ENCODE measurements at places on chromosomes 7 and 10.

GRCh38 chr7:130374507-130374906 is 5.8 kb upstream of the CPA1 start:
- no peak for DNase-seq

DNA sequence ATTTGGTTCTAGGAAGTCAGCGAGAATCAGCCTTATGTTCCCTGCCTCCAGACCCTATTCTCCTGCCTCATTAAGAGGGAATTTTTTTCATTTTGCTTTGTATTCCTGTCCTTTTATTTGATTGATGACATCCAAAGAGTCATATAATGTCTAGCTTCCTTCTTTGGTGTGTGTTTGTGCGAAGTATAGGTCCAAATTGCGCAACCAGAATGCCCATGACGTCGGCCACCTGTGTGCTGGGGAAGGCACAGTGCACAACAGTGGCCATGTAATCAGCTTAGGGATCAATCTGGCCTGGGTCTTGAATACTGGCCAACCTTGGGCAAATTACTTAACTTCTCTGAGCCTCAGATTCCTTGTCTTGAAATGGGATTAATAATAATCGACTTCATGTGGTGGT is 206.2 kb downstream of the VTI1A start:
- DNase-seq = no peak

DNA sequence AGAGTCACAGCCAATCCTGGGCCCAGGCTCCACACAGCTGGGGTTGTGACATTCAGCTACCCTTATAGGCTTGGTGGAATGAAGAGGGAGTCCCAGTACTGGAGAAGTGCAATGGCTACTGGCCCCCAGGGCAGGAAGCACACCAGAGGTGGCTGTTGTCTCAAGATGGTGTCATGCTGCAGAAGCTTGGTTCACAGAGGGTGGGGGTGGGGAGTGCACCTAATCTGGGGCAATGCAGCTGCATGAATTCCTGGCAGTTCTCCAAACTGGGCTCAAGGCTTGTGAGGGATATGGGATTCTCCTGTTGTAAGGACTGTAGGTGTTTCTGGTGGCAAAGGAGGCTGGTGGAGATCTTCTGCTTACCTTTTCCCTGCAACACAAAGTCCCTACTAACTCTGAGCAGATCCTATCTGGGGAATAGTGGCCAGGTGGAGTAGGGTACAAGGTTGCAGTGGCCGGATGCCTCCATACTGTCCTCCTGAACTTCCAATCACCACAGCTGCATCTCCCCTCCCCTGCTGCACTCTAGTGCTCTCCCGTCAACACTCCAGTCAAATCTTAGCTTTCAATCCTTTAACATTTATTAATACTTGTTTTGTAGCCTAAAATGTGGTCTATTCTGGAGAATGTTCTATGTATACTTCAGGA is 27.4 kb upstream of the PLA2G12B start:
- no peak for DNase-seq

- no peak for DNase-seq
These were observed 98.3 kb upstream of the AGK start for GRCh38 chr7:141452911-141453310.

DNA sequence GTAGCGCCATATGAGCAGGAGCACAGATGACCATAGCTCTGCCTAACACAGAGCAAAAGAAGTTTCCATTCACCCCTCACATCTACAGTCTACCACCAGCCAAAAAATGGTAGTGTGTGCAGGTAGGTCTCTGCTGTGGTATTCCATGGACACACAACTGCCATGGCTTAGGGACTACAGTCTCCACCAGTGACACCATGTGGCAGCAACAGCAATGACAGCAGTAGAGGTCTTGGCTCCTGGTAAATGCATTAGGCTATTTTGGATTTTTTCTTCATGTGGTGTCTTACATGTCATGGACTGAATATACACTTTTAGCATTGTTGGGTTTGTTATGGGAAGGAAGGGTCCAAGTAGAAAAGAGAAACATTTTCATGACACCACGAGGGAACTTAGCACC is 70.1 kb upstream of the CABCOCO1 start:
- no peak for DNase-seq

GRCh38 chr10:85067955-85068354 is 739.6 kb downstream of the CCSER2 start:
- no peak for DNase-seq

DNA sequence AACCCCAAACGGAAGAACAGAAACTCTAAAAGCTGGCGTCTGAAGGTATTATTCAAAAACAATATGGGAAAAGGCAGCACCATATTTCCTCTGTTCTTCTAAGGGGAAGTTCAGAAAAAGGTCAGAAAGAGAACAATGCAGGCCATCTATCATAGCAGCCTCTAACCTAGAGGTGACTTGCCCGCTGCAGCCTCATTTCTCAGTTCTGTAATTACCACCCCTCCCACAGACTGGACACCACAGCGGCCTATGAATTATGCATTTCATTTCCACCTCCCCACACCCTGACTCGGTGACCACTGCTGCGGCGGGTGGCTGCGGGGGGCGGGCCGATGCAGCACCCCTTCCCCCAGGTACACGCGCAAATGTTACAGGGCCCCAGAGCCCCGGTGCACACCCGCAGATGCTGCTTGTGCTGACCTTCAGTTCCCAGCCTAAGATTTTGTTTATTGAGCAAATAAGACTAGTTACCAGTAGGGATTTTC is 125.5 kb downstream of the CLEC2L start:
- DNase-seq = no peak

DNA sequence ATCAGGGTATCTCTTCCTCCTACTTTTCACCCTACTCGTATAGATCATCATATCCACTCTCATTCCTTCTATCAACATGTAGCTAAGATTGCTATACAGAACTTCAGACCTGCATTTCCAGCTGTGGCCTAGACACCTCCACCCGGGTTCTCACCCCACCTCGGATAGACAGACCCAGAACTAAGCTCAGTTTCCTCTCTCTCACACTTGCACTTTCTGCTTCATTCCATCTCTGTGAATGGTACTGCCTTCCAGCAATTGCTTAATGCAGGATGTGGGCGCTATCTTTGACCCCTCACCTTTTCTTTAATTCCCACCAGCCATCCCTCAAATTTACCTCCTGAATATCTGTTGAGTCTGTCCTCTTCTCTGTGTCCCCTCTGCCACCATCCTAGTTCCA is 35.7 kb downstream of the AGK start:
- no peak for DNase-seq

DNA sequence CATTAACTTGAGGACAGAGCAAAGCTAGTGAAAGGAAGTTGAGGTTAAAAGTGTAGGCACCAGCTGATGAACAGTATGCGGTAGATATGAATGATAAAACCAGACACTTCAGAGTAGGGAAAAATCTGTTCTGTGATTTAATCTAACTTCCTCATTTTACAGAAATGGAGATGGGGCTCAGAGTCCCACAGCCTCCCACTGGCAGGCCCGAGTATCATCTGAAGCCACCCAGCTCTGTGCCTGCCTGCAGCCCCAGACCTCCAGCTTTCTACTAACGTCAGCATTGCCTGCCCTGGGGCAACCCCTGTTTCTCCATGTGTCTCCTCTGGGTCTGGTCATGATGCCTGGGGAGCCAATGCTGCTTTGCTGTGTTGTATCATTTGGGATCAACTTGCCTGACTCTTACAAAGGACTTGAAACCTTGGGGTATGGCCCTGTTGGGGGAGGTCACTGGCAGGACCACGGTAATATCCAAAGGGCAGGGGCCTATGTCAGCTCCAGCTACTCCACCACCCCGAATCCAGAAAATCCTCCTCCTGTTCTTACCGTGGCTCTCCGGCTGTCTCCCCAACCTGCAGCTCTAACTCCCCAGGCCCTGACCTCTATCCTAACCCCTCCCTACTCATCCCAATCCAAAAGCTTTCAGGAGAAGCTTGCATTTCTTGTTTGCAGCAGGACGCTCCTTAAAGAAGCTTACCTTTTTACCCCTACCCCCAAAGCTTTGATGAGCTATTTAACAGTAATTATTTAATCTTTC is 56.2 kb upstream of the NPY start:
- DNase-seq = no peak

- DNase-seq = no peak
These were observed 10.1 kb downstream of the CFTR start for GRCh38 chr7:117489911-117490310.

- no peak for DNase-seq
These were observed 129.8 kb upstream of the TMEM229A start for GRCh38 chr7:124162667-124163066.

DNA sequence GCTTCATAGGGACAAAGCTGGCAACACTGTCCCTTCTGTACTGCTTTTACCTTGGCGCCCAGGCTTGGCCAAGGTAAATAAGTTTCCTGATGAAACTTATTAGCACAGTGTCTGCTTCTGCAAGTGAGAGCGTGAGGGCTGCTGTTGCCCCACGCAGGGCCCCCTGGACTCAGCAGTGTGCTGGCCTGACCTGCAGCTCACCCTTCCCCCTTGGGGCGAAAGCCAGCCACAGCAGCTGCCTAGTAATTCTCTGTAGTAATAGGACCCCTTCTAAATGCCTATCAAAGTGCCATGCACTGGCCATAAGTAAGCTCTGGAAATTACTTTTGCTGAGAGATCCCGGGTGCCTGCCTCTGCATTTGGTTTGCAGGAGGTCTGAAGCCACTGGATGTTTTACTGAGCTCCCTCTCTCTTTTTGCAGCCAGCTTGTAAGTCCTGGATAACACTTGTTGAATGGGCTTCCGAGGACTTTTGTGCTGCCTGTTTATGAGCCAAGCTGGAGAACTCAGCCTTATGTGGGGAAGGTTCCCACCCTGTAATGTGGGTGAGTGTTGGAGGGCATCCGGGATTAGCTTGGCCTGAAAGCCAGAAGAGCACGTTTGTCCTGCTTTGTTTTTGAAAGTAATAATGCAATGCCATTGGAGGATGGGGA is 293.9 kb downstream of the C7orf25 start:
- DNase-seq = no peak

- no peak for DNase-seq
These were observed 476.1 kb downstream of the SH2D4B start for GRCh38 chr10:81013771-81014170.

GRCh38 chr10:43879742-43880141 is 231.1 kb upstream of the ZNF32 start:
- no peak for DNase-seq

GRCh38 chr10:132336064-132336746 is 4.2 kb downstream of the LRRC27 start:
- no peak for DNase-seq

DNA sequence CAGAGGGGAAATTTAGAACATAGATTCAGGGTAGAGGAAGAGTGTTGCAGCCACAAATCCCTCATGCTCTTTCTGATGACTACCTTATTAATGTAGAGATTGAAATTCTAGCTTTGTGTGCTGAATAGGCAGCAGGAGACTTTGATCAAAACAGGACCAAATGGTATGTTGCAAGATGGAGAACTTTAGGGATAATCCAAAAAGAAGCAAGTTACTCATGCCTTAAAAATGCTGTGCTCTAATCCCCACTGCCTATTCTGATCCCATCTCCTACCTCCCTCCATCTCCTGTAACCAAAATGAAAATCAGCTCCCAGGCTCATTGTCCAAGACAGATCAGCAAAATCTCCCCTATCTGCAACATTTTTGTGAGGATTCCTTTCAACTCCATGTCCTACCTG is 31.3 kb downstream of the CH25H start:
- no peak for DNase-seq

DNA sequence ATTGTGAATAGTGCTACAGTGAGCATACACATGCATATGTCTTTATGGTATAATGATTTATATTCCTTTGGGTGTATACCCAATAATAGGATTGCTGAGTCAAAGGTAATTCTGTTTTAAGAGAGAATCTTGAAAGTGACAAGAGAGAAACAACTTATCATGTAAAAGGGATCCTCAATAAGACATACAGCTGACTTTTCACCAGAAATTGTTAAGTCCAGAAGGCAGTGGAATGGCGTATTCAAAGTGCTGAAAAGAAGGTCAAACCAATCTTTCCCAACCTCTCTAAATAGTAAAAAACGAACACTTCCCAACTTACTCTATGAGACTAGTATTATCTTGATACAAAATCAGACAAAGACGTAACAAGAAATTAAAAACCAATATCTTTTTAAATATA is 59.8 kb downstream of the LHFPL3 start:
- DNase-seq = no peak

DNA sequence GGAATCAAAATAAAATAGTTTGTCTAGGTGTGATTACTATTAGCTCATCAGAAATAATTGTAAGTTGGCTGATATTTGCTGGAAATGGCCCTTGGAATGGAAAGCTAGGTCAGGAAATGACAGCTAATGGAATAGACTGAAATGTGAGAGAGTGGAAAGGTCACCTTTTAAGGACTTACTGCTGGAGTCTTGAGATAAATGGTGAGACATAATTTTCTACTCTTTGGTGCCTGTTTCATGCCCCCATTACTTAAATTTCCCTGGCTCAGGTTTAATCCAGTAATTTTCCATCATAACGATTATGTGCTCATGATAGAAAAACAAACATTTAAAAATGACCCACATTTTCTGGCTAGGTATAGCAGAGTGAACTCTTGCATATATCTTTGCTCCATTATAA is 123.6 kb downstream of the ADAM22 start:
- DNase-seq = peak; percentile 92

- DNase-seq = no peak
These were observed 8.2 kb upstream of the PAXIP1 start for GRCh38 chr7:155011086-155011485.

- no peak for DNase-seq
These were observed 41.9 kb upstream of the PRKAR1B start for GRCh38 chr7:768881-769504.

GRCh38 chr10:94362360-94363250 is at the start of gene NOC3L:
Gene NOC3L, minus strand, starts transcription at chr10:94362939. Its CDS starts 101 bp downstream, at chr10:94362838.
- peak; percentile 69 for DNase-seq

- no peak for DNase-seq
These were observed 389.1 kb downstream of the PARD3 start for GRCh38 chr10:34426041-34426440.

GRCh38 chr7:133369130-133369529 is 116.3 kb downstream of the EXOC4 start:
- DNase-seq = no peak

GRCh38 chr7:148535217-148535616 is 55.3 kb upstream of the C7orf33 start:
- DNase-seq = no peak

GRCh38 chr10:95540514-95541052 is 20.6 kb downstream of the SORBS1 start:
- DNase-seq = no peak

Data from NCI-H2227 treated with DMSO at 0.1 percent for 48 hours (cell line).